ENCODE measurements at places on chromosomes 11 and 22. TPM values are rescaled to one million over a fixed set of nuclear protein-coding genes. Genes with fewer than 3 reads are reported as not detected.

GRCh38 chr22:46290843-46291785 lies 5.6 kb upstream of the GTSE1 start:
- DNase-seq, result no peak

Gene CLCF1
- 13.9 TPM for polyA plus RNA-seq

Gene LARGE1
- polyA plus RNA-seq, result 8.5 TPM

DNA sequence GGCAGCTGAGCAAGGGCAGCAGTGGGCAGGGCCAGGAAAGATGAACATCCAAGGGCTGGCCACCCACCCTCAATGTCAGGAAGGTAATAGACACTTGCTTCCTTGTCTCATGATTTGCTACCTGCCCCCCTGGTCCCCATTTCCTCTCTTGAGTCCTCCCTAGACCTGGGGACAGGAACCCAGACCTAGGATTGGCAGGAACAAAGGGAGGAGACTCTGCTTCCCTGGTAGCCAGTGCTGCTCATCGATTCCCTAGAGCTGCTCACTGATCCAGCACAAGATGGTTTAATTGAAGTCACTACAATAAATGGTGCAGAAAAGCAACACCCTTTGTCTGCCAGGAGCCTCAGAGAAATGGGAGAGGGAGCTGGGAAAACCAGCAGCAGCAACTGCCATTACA lies 67.8 kb upstream of the CHST1 start:
- no peak for DNase-seq

- no peak for DNase-seq
Observed at GRCh38 chr22:33504941-33505625, 415.2 kb downstream of the LARGE1 start.

Gene CDC45
- polyA plus RNA-seq, result 13.8 TPM

DNA sequence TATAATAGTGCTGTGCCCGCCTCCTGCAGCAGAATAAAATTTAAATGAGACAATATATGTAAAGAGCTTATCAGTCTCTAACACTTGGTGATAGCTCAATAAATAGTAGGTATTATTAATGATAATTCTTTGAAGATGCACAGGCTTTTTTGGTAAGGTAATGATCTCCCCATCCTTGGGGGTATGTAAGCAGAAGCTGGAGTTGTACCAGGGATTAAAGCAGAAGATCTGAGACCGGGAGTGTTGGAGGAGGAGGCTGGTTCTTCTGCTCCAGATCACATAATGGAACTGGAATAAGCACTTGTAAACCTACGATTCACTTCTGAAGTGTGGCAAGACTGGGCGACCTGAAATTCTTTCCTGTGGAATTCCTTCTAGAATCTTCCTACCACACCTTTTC lies 8.4 kb downstream of the VSTM5 start:
- no peak for DNase-seq

Gene CHRDL2
- not detected for polyA plus RNA-seq

DNA sequence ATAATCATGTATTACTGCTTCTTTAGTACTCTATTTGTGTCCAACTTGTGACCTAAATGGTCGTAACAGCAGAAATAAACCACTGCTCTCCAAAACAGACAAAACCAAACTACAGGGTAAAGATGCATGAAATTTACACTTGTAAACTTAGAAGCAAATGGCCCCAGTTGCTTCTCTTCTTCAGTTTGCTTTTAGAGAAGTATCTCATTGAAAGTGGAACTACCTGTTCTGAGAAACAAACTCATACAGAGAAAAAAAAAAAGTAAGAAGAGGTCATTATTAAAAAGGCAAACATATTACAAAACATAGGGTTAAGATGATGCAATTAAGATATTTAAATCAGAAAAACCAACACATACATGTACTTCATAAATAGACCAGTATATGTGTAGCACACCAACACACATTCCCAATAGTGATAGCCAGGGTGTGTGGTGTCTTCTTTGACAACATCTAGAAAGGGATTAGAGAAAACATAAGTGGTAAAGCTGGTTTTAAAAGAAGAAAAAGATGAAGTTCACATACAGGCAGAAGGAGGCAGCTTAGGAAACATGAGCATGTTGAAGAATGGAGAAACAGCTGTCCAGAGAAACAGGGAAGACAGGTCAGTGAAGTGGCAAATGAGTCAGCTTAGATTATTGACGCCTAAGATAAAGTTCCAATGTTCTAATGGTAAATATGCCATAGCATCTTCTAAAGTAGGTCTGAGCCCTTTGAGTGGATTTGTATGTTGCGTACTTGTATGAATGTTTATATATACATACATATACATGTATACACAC lies 844.7 kb upstream of the CCDC90B start:
- DNase-seq, result no peak
